ENCODE measurements at places on chromosomes 11 and 22.

- no peak for DNase-seq
Observed at GRCh38 chr11:111946499-111946898, 9.4 kb downstream of the DIXDC1 start.

- DNase-seq: no peak
Observed at GRCh38 chr11:44789496-44789895, 62.7 kb downstream of the TSPAN18 start.

DNA sequence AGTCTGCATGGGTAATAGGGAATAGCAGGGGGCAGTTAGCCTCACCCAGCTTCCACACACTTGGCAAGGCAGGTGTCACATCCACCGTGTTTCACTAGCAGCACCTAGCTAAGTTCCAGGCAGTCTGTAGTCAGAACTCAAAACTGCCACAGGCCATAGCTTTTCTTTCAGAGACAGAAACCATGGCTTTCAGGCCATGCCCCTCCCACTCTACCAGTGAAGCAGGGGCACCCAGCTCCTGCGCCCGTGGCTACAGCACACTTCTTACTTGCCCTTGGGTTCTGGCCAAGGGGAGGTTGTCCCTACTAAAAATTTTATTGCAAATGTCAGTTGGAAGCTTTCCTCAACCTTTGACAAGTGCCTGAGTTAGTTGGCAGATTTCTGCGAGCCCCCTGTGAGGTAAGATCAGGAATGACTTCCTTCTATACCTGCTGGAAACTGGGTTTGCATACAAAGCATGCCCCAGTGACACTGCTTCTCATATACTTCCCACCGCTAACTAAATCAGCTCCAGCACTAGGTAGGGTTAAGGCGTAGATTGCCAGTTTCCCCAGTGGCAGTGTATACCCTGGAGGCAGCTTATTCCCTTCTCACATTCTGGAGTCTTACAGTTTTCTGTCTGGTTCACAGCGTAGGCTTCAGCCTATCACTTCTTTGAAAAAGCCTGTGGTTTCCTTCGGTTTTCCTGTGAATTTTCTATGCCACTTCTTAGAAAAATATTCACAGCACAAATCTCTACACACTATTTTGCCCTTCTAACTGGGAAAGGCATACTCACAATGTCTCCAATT is 139.0 kb upstream of the LUZP2 start:
- no peak for DNase-seq

GRCh38 chr11:16771350-16772140 is 33.1 kb downstream of the C11orf58 start:
- DNase-seq: no peak

DNA sequence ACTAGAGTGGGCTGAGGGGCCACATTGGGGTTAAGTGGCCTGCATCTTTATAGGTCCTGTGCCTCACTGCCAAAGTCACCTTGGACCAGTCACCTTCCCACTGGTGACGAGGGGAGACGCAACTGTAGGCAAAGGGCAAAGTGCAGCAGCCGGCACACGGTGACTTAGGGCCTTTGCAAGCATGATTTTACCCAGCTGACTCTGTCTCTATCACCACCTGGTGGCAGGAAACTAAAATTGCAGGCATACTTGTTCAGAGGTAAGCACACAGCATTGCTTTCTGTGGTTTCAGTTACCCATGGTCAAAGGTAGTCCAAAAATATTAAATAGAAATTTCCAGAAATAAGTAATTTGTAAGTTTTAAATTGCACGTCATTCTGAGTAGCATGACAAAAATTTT is 1164.4 kb downstream of the BRD1 start:
- DNase-seq: no peak

- DNase-seq: no peak
Observed at GRCh38 chr11:67432655-67433349, 4.5 kb downstream of the RPS6KB2 start.

GRCh38 chr11:69155302-69156234 is at the start of gene SMIM38:
Gene SMIM38 (plus strand): TSS chr11:69155935. CDS start chr11:69157847, 1,912 bp downstream.
- no peak for DNase-seq
